ENCODE measurements at places on chromosomes 12 and 14. TPM values are rescaled to one million over a fixed set of nuclear protein-coding genes. Genes with fewer than 3 reads are reported as not detected.

TMEM132D gene
- total RNA-seq = 0.14 TPM

TMEM253 gene
- 0.19 TPM for total RNA-seq

PLEK2 gene
- 6.1 TPM for total RNA-seq

ADCK1 gene
- 4.9 TPM for total RNA-seq

ALX1 gene
- total RNA-seq = not detected

GPR135 gene
- 0.56 TPM for total RNA-seq

AMDHD1 gene
- total RNA-seq = 56.7 TPM

WBP11 gene
- total RNA-seq = 13.6 TPM

SPX gene
- 1.2 TPM for total RNA-seq

DLK1 gene
- not detected for total RNA-seq

GRCh38 chr14:51208982-51209381 is 31.1 kb upstream of the TMX1 start:
- no peak for DNase-seq

DNA sequence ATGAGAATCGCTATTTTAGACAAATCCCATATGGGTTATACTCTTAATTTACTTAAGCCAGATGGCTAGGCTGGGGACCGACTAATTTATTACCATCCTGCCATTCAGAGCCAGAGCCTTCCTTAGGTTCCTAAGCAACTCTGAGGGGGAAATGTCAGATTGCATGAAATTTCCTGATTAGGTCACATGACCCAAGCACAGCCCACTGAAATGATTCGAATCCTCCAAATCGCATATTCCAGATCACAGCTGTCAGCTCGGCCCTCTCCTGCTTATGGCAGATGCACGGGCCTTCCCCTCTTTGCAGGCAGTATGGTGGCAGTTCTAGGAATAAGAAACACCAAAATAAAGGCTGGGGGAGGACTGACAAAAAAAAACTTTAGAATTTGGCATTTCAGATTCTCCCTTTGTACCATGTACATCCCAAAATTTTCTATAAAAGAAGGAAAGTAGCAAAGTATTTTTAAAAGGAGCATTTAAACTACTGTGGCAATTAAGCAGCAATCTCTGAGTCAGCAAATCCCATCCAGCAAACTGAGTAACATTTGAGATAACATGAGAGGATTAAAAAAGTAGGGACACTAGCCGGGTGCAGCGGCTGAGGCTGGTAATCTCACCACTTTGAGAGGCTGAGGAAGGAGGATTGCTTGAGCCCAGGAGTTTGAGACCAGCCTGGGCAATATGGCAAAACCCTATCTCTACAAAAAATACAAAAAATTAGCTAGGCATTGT is 30.5 kb upstream of the NUDT4 start:
- no peak for DNase-seq

DNA sequence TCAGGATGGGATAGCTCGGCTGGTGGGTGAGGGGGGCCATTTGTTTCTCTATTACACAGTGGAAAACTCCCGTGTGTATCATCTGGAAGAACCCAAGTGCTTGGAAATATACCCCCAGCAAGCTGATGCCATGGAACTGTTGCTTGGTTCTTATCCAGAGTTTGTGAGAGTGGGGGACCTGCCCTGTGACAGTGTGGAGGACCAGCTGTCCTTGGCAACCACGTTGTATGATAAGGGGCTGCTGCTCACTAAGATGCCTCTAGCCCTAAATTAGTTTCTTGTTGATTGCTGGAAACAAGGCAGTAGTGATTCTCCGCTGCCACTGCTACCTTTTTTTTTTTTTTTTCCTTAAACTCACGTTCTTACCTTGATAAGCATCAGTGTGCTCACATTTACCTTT is 1.9 kb downstream of the RIOX1 start:
- DNase-seq = no peak

GRCh38 chr14:21102521-21103410 is 1.9 kb downstream of the TMEM253 start:
- DNase-seq = no peak

GRCh38 chr12:124786061-124786964 is 77.4 kb downstream of the SCARB1 start:
- no peak for DNase-seq

- no peak for DNase-seq
These were observed 74.3 kb downstream of the GALNT8 start for GRCh38 chr12:4794491-4794890.

DNA sequence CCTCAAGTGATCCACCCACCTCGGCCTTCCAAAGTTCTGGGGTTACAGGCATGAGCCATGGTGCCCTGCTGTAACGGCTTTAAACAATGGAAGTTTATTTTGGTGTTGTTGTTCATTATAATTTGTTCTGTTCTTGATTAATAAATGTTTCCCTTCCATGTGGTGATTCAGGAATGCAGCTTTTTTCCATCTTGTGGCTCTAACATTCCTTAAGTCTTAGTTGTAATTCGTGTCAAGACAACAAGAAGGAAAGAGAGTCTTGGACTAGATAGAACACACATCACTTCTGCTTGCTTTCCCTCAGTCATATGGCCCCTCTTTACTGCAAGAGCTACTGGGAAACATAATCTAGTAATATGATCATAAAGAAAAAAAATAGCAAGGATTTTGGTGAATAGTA is 211.6 kb downstream of the SLC6A15 start:
- no peak for DNase-seq

- DNase-seq = no peak
These were observed 2.2 kb downstream of the CYP27B1 start for GRCh38 chr12:57764662-57765002.

DNA sequence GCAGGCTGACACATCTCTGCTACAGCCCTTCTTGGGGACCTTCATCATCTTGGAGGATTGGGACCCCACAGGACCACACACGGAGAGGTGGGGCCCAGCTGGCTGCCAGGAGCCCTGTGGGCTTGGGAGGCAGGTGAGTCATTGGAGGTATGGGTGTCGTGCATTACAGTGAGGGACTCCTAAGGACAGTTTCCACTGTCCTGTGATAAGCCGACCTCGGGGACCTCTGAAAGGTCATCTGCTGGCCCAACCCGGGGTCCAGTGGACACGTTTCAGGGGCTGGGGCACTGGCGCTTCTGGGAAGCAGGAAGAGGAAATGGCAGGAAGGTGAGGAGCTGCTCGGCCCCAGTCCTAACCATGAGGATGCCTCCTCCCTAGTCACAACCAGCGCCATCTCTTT is 238.0 kb downstream of the BCL11B start:
- DNase-seq = no peak
